Stimulated activated CD4-positive, alpha-beta T cell treated with anti-CD3 and anti-CD28 coated beads, TNF-alpha, amount 100 ng/mL, for 1 hour (primary cell): ENCODE measurements at places on chromosomes 5 and 9.

GRCh38 chr5:168480601-168481000 is 5.7 kb upstream of the RARS1 start:
- DNase-seq, result no peak

DNA sequence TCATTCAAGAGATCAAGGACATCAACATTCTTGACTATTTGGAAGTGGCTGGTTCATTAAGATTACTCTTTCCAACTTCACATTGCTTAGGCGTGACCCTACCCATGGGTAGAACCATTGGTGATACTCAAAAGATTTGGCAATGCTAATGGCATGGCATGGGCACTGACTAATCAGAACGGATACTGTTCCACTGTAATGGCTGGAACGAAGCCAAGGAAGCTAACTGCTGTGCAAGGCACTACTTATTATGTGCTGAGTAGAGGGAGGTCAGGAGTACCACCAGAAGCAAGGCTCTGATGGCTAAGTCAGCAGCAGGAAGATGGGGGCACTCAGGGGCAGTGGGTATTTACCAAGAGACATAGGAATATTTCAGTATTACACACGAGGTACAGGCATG is 31.9 kb downstream of the GNA14 start:
- DNase-seq, result no peak

DNA sequence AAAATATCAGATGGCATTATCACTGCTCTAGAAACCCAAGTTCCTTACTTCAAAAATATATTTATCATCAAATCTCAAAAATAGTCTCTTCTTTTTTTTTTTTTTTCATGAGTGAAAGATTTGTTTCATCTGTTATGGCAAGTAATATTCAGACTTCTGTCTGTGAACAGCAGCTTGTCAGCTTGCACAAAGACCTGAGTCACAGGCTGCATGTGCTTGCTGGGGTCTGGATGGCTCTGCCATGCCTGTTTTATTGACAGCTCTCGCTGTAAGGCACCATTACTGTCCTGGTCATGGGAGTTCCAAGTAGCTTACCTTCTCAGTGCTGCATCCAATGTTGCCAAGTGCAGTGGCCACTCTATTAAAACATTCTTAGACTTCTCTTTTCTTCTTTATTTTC is 456.4 kb downstream of the GADD45G start:
- no peak for DNase-seq

- DNase-seq, result no peak
Observed at GRCh38 chr5:946720-947625, 54.3 kb downstream of the TRIP13 start.

- DNase-seq, result no peak
Observed at GRCh38 chr5:95734906-95735305, 3.8 kb downstream of the RHOBTB3 start.

- no peak for DNase-seq
Observed at GRCh38 chr9:89358985-89359384, 40.7 kb downstream of the SECISBP2 start.

GRCh38 chr9:23290973-23291372 is 535.1 kb downstream of the ELAVL2 start:
- DNase-seq, result no peak

DNA sequence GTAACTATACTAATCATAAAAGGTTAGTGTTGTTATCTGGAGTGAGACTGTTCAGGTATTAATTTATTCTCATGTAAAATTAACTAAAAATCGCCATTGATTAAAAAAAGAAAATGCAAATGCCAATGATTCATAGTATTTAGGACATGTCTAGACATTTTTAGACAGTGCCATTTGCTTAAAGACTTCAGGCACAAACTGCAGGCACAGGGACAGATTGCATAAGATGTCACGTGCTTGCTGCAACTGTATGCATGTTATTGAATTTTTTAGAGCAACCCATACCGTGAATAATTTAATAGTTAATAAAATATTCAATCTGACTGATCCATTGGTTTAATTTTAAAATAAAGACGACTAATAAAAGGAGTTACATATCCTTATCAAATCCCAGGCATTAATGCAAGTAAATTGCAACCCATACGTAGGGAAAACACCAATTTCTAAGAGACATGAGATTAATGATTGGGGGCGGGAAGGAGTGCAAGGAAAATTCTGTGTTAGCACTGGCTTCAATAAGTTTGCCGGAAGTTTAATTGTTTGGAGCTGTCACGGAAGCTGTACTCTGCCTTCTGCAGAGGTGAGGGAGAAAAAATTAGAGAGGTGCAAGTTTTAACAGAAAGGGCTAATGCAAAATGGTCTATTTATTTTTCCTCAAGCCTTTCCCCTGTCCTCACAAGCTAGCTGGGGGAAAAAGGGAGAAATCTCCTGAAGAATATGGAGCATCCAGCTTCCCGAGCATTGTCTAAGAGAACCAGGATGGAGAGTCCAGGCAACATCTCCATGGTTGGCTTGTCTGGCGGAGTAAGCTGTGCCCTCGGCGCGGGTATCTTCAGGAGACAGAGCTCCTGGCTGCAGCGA is 2.9 kb downstream of the EDIL3 start:
- no peak for DNase-seq

DNA sequence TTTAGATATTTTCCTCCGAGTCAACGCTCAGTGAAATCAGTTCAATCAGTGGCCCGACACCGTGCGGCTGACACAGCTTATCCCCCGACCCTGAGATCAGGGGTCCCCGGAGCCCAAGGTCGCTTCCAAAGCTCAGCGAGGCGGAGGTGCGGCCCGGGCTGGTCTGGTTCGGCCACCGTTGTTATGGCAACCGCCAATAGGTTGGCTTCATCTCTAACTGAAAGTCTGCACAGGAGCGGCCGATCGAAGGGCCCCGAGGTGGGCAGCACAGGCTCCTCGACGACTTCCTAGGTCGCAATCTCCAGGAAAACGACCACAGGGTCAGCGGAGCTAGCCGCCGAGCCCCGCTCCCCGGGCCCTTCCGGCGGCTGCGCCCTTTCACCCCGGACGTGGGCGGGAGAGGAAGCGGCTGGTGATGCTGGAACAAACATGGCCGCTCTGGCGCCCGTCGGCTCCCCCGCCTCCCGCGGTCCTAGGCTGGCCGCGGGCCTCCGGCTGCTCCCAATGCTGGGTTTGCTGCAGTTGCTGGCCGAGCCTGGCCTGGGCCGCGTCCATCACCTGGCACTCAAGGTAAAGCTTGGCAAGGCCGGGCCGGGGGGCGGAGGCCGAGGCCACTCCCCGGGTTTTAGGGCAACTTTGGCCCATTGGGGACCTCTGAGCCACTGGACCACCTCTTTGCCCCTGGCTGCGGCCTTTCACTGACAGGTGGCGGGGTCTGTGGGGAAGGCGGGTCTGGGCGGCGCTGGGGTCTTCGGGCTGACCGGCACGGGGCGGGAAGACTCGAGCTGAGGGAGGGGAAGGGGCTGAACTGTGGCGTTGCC is at the start of gene GPR107:
Gene GPR107 (plus strand): TSS at position 403 of the 821 bp plus-strand sequence. CDS start 27 bp downstream, at position 430.
- no peak for DNase-seq

DNA sequence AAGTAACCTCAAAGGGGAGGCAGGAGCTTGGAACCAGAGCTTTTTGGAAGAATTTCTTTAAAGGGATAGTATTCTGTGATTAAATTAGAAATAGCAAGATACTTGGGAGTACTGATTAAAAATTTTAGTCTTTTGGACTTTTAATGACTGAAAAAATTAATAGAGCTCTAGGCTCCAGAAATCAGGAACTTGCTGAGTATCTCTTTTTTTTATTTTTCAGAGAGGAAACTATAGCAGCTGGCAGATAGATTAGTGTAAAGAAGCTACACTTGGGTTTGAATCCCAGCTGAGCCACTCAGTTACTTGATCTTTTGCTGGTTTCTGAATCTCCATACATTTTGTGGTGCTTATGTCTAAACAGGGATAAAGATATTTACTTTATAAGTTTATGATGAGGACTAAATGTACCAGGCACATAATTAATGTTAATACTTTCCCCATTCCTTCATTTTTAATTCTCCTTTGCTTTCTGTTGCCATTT is 94.2 kb upstream of the TNC start:
- DNase-seq, result no peak

GRCh38 chr5:123450640-123451039 is 27.4 kb upstream of the CEP120 start:
- no peak for DNase-seq

DNA sequence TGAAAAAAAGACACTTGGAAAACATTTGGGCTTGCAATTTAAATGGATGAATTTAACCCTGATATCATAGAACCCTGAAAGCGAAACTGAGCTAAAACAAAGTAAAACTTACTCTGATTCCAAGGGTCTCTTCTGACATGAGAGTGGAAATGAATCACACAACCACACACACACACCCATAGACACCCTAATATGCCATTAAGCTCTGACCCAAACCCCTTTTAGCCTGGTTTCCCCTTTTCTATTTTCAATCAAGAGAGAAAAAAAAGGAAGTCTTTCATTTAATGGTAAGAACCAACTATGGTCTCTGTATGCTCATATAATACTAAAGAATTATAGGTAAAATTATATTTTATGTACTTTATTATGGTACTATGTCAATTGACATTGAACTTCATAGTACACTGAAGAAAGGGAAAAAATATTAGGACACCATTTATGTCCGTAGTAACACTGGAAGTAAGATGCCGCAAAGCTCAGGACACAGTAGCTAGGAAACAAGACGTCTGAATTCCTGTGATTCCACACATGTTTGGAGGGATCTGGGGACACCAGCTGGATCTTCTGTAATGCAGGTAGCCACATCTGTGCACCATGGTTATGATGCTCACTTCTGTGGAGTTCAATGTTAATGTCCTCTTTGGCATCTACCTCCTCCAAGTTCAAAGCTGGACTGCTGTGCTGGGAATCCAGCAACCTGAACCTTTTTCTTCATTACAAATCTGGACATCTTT is 95.8 kb downstream of the PCSK1 start:
- DNase-seq, result no peak

GRCh38 chr9:127214421-127215267 is 49.9 kb upstream of the GARNL3 start:
- peak; percentile 12 for DNase-seq
